ENCODE measurements at places on chromosomes 5 and 9.

DNA sequence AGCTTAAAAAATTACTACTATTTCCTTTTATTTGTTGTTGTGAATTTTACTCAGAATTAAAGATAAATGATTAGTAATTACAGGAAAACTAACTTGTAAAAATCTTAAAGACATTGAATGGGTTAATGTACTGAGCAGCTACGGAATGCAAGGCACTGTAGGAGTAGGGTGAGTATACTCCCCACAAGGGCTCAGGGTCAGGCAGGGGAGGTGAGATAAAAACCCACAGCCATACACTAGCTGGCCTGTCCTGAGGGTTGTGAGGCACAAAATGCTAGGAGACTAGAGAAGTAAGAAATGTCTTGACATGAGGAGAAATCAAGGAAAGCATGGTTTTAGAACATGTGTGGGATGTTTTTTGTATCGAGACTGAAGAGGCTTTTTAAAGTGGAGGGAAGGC, 13.4 kb downstream of the ZBED3 start:
- H3K27me3 ChIP-seq = no peaks in the 10 kb centered on the region
- peaks cover 4% of the 10 kb centered on the region for H3K4me1 ChIP-seq
- no peak overlapping the region for H3K27ac ChIP-seq
- no peak overlapping the region for H3K4me3 ChIP-seq
- no peaks in the 10 kb centered on the region for H3K36me3 ChIP-seq

DNA sequence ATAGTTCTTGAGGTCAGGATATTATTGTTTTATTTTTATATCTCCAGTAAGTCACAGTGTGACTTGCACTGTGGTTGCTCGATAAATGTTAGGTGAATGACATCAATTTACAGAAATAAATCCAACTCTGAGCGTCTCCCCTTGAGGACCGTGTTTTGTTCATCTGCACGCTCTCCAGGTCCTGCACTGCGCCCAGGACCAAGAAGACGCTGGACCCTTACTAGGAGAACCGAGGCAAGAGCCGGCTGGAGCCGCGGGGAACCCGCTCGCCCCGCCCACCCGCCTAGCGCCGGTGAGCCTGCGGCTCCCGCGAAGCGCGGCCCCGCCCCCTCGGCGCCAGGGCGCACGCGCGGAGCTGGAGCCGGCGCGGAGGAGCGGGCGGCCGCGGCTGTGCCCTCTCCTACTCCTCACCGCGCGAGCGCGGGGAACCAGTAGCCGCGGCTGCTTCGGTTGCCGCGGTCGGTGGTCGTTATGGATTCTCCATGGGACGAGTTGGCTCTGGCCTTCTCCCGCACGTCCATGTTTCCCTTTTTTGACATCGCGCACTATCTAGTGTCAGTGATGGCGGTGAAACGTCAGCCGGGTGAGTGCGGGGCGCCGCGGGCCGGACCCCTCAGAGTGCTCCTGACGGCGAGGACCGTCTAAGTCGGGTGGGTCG, at the start of gene TMEM38B:
Gene TMEM38B, plus strand, starts transcription at position 352 of the 658 bp plus-strand sequence. Its CDS starts 120 bp downstream, at position 472.
- H3K27ac ChIP-seq = peak within 1 kb of the TSS; percentile 73
- peaks cover 24% of the 10 kb centered on the region for H3K4me1 ChIP-seq
- ATAC-seq = peak; percentile 95
- peaks cover 37% of the 10 kb centered on the region for H3K27me3 ChIP-seq
- H3K36me3 ChIP-seq = no peaks in the 10 kb centered on the region
- peak within 1 kb of the TSS; percentile 70 for H3K4me3 ChIP-seq

DNA sequence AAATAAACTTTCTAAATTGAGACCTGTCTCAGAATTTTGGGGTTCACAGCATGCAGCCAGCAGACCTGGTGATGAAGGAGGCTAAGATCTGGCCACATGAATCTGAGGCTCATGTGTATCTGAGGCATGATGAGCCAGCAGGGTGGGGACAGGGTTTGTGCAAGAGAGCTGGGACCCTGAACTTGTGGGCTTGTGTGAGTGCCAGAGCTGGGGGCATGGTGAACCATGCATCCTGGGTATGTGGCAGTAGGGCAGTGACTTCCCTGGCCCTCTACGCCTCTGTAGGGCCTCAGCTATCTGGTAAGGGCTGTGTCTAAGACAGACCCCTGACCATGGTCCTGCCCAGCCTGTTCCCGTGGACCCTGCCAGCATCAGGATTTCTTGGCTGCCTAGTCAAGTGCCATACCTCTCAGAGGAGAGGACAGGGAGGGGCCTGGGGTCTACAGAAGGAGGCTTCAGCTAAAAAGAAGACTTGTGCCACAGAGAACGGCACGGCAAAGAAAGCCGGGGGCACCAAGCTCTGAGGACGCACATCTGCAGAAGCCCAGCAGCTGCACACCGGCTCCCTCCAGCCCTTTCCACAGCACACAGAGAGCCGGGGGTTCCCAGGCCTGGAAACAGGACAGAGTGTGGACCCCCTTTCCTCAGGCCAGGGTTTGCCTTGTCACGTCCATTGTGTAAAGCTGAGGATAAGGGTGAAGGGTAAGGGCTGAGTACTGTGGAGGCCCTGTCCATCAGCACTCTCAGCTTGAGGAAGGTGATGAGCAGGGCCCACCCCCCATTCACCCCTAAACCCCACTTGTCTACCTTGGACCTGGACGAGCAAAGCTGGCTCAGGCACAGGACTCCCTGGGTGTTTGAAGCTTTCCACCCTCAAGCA, 130.1 kb downstream of the MRPL36 start:
- H3K27ac ChIP-seq = no peak overlapping the region
- peaks cover 17% of the 10 kb centered on the region for H3K4me1 ChIP-seq
- peaks cover 96% of the 10 kb centered on the region for H3K27me3 ChIP-seq
- no peak for ATAC-seq
- H3K36me3 ChIP-seq = no peaks in the 10 kb centered on the region

GRCh38 chr5:179802950-179803562, 3.6 kb downstream of the MGAT4B start:
- peaks cover 60% of the 10 kb centered on the region for H3K4me1 ChIP-seq
- ATAC-seq = no peak
- no peaks in the 10 kb centered on the region for H3K27me3 ChIP-seq
- H3K27ac ChIP-seq = no peak overlapping the region
- H3K4me3 ChIP-seq = no peak overlapping the region

DNA sequence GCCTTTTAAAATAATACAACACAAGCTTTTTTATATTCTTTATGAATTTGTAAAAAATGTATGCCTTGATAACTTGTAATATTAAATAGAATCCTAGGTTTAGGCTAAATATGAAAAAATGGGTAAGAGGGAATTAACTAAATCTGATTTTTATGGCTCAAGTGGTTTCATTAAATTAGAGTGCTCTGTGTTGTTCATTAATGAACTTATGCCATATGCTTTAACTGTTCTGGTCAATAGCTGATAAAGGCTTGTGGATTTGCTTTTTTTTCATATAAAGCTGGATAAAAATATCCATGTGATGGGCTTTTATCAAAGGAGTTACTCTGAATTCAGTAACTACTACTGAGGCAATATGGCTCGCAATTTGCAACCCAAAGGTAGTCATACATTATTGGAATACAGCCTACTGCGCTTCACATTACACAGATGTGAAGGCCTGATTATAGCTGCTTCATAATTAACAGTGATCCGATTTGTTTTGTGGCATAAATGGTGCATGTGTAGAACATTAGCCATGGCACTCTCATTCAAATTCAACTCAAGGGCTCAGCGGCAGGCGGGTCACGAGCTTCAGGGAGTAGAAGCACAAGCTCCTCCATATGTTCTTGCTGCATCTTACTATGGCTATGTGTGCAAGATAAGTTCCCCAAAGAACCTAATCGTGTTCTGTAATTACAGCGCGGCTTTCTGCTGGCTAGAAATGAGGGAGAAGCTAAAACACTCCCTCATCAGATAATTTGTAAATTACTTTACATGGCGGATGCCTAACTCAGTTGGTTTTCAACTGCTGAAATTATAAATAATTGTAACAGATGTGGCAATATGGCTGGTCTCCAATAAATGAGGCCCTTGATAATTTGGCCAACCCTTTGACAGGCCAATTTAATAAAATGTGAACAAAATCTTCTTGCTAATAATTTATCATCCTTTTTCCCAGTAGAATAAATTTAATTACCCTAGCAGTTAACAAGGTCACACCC, 188.3 kb downstream of the CNTLN start:
- no peak for ATAC-seq
- H3K27ac ChIP-seq = no peak overlapping the region
- H3K27me3 ChIP-seq = no peaks in the 10 kb centered on the region
- H3K4me1 ChIP-seq = no peaks in the 10 kb centered on the region
- H3K36me3 ChIP-seq = no peaks in the 10 kb centered on the region
- no peak overlapping the region for H3K4me3 ChIP-seq
